ENCODE measurements at places on chromosomes 4 and X.

DNA sequence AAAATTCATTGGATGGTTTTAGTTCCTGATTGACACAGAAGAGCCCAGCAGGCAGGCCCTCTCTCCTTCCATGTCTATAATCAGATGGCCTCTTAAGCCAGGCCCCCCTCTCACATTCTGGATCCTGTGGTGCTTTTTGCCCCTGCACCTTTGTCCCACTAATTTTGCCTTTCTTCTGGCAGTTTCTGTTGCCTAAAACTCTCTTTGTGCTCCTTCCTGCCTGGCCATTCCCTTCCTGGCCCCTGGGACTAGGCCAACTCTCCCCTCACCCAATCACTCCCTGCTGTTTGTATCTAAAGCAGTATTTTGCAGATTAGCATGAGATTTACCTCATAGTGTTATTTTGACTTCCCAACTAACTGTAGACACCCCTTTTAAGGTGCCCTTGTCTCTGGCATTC is 42.7 kb upstream of the DDX3X start:
- DNase-seq, result no peak

DNA sequence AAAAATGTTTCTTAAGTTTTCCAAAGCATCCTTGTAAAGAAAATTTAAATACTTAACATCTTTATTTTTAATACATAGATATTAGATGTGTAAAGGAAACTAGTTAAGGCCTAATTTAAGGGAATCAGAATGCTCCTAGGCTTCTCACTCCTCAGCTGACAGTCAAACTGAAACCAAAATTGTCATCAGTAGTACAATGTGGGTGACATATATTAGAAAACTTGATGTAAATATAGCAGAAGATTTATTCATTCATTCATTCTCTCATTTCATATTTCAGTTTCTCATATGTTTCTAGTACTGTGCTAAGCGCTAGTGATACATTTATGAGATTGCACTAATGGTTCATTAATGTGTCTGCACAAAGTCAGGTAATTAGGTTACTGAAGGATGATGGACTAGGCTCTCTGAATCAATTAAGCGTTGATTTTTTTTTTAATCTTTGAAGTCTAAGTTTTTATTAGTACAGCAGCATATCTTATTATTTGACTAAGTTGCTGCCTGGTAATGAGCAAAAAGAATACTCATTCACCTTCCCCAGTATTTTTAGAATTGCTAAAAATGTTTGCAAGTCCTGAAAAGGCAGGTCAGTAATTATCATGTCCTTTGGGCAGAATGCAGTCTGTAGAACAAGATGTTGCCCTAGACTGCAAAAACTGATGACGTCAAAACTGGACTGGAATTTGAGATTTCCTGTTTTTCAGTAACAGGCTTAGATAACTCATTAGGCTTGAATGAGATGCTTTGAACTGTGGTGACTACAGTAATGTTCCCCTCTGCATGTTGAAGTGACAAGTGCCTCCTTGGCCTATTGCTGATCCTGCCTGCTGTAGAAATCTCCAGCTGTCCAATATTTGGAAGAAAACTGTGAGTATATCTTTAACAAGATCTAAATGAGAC is 128.7 kb downstream of the ARHGAP24 start:
- peak; percentile 58 for DNase-seq

DNA sequence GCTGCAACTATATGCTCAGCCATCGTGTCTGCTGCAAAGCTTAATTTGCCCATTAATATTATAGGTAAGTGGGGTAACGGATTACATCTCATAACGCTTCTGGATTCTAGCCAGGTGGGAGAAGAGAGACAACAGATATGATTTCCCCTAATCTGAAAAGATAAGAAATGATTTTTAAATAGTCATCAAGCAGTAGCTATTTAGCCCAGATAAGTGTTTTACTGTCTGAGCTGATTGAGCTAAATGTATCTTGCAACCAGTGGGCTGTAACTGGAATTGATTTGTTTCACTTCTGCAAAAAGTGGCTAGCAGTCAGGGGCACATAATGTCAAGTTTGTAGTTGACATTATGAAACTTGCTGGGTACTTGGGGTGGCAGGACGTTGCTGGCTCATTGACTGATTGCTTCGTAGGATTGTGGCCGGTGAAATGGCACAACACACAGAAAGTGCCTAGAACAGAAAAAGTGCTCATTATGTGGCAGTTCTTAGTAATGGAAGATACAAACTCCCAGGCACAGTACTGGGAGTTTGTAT is 18.5 kb downstream of the LAP3 start:
- DNase-seq, result peak; percentile 73

DNA sequence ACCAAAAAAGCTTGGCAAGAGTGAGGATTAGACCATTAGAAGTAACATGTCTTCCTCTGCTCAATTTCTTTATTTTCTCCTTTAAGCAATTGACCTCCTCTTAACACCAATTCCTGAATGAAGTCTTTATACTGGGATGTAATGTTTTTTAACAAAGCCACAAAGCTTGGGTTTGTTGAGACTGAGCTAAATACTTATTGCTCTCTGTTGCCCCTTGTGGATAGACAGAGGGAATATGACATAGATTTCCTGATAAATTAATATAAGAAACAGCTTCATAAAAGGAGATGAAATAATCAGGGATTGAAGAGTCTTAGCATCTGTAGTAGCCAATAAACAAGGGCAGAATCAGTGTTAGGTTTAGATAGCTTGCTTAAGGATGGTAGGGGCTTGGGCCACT is 57.6 kb downstream of the CCDC160 start:
- no peak for DNase-seq

GRCh38 chr4:182426901-182427300 is 183.7 kb downstream of the TENM3 start:
- DNase-seq, result no peak

DNA sequence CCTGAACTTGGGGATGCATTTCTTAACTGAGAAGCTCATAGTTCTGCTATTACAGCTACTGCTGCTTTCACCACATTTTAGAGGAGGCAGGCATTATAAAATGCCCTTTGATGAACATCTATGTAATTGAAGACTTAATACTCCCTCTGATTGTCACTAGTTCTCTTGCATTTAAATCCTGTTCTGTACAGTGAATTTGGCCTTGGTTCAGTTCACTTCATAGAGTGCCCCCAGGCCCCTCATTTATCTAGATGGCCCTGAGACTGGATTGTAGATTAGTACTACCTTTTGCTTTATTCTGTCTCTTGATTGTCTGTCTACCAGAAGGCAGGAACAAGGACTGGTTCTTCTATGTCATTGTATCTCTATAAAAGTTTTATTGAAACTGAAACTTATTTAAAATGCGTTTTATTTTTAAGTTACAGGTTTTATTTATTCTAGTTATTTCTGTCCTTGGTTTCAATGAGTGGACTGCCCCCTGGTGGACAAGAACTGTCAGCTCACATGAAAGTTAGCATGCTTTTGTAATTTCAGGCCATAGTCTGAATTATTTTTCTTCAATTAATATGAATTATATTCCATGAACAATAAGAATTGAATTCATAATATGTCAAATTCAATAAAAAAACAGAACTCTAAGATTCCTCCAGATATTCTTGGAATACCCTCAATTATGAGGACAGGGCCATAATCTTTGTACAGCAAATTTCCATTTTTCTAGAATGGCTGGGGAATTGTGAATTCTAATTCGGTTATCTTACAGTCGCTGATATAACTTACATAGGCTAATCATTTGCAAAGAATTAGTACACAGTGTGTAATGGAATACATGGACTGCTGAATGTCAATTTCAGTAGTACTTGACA is 47.2 kb upstream of the TMEM33 start:
- DNase-seq, result no peak

- no peak for DNase-seq
Measured at GRCh38 chr4:58776627-58777026, 1666.4 kb upstream of the IGFBP7 start.

DNA sequence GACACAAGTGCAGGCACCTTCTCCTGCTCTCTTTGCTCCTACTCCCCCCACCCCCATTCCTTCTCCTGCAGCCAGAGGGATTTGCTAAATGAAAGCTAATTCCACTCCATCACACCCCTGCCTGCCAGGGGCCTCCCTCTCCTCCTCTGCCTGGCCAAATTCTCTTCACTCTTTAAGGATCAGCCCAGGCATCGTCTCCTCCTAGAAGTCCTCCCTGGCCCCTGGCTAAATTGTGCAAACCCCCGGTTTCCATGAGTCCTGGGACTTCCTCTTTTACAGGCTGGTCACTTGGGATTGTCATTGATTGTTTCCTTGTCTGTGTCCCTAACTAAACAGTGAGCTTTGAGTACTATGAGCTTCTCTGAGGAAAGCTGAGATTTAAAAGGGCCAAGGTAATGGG is 8.7 kb upstream of the ABLIM2 start:
- no peak for DNase-seq

GRCh38 chr4:903066-904046 is 28.8 kb downstream of the GAK start:
- DNase-seq, result no peak

GRCh38 chr4:98673288-98673644 is 14.9 kb upstream of the TSPAN5 start:
- DNase-seq, result no peak

DNA sequence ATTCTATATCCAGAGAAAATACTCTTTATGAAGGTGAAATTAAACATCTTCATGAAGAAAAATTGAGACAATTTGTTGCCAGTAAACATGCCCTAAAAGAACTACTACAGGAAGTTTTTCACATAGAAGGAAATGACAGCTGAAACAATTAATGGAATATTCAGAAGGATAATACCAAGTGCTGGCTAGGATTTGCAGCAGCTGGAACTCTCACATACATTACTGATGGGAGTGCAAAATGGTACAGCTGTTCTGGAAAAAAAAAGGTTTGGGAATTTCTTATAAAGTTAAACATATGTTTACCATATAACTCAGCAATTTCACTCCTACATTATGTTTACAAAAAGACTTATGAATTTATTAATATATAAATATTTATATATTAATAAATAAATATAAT is 193.2 kb upstream of the FAT4 start:
- DNase-seq, result no peak

DNA sequence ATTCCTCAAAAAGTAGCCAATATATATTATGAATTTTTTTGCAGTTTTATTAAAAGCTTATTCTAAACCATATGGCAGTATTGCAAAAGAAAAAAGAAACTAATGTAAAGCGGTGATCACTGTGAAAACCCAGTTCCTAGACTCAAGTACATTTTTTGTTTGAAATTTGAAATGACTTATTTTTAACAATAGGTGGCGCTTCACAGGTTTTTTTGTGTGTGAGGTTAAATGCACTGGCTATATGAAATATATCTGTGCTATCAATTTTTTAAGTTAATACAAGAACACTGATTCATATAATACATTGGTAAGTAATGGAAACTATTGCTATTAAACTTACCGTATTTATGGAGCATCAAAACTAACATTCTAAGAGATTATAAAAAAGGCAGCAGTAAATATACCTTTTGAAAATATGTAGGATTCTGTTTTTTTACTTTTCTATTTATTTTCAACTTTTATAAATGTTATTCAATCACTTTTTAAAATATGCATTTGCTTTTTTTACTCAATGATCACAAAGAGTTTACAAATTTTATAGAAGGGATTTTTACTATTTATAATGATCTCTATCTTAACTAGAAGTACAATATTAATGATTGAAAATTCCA is 5.6 kb upstream of the SPRY1 start:
- peak; percentile 38 for DNase-seq

DNA sequence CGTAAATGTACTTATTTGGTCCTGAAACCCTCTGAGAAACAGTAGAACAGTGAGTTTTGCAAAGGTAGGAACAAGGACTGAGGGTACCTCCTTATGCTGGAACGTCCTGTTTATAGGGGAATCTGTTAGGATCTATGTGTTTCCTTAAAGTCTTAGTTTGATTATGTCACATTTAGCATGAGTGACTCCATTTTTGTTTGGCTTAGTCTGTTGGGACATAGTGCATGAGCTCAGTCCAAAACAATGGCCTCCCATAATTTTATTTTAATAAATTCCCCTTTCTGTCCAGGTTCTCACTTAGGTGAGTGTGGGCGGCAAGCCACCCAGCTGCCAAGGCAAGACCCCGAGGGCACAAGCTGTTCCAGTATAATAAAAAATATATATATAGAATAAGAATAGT is 27.7 kb downstream of the HTT-AS start:
- no peak for DNase-seq

DNA sequence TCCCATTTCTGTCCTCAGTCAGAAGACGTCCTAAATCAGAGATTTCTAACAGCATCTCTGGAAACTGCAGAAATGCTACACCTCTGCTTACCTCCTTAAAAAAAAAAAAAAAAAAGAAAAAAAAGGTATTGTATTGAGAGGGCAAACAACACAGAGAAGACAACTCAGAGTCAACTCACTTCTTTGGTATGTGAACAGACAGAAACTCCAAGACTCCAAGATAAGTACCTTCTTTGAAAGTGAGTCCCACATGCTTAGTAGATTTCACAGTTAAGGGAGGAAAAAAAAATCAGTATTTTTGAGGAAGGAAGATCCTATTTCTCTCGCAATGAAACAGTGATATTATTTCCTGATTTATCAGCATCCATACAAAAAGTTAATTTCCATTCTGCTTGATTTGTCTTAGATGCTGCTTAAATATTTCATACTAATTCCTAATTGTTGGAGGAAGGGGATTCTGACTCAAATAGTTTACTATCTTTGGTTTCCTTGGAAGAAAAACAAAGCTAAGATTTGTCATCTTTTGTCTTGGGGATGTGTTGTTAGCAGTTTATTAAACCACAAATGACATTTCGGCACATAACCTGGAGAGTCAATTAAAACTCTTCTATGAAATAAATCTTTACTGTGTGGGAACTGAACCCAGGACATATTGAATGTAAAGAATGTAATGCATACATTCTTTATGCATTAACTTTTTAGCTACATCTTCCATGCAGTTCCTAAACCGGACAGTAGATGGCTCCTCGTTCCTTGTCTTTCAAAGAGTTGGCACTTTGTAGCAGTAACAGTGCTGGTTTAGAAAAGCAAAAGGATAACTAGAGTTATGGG is 4.7 kb downstream of the RASGEF1B start:
- peak; percentile 63 for DNase-seq

DNA sequence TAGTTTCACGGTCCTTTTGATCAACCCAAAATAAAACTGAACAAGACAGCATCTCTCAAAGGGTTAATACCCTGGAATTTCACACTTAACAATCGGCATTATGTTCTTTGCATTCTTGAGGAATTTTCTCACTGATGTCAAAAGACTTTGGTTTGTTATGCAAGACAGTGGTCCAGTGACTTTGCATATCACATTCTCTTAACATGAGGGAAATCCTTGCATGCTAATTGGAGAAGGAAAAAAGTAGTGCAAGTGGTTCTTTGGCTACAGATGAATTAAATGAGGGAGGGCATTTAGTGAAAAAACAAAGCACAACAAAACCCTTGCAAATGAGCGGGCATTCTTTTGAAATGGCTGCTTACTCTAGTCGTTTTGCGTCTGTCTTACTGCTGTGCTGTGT is 105.1 kb upstream of the LIMCH1 start:
- no peak for DNase-seq

DNA sequence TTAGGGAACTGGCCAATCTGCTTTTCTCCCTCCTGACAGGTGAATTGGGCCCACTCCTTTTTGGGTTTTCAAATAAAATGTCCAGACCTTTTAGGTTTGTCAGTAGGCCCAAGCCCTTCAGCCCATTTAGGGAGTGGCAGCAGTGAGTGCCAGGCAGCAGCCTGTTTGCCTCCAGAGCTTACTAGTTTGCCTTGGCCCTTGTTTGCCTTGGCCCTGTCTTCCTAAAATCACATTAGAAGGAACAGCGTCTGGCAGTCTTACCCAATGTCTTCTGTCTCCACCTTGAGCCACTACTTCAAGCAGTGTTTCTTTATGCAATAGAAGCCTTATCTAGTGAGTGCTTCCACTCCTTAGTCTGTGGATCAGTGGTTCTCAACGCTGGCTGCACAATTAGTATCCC is 117.1 kb downstream of the TMEM164 start:
- no peak for DNase-seq

GRCh38 chrX:124406294-124407014 is 60.1 kb downstream of the SH2D1A start:
- peak; percentile 14 for DNase-seq
